ENCODE measurements at places on chromosomes 13 and 19. TPM values are rescaled to one million over a fixed set of nuclear protein-coding genes. Genes with fewer than 3 reads are reported as not detected.

- no peak for DNase-seq
These were observed 1.5 kb downstream of the FXYD3 start for GRCh38 chr19:35117116-35117515.

- DNase-seq, result no peak
These were observed 17.5 kb downstream of the CLDN10 start for GRCh38 chr13:95570016-95570415.

GRCh38 chr13:99329477-99329876, 22.3 kb upstream of the GPR183 start:
- DNase-seq, result no peak

GRCh38 chr19:41447732-41448332, 4.9 kb downstream of the ERICH4 start:
- DNase-seq, result no peak

DNA sequence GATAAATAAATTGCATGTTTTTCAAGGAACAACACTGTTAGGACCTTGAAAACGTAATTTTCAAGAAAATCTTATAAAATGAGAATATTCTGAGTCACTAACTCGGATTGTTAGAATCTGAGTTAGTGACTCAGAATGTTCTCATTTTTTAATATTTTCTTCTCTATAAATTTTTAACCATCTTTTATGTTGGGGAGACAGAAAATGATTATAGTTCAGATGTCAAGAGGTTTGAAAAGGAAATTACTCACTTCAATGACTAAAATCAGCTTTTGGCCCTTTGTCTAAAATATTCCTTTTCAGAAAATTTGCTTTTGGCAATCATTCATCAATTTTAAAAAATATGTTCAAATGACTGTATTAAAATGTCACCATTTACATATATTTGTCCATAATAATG, 264.2 kb upstream of the EDNRB start:
- no peak for DNase-seq

DNA sequence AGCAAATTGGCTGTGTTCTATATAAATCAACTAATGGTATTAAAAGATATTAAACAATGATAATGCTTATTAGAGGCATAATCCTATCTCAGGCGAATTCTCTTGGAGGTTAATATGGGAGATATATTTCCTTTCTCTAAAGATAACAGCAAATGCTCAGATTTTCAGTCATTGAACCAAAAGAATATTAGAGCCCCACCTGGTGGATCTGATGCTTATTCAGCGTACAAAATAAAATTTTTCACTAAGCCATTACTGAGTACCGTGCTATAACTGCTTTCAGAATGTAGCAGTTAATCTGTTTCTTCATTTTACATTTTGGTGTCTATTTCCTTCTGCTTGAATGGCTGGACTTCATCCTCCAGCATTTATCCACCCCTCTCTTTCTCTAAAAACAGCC, 143.3 kb upstream of the IPO5 start:
- no peak for DNase-seq

DNA sequence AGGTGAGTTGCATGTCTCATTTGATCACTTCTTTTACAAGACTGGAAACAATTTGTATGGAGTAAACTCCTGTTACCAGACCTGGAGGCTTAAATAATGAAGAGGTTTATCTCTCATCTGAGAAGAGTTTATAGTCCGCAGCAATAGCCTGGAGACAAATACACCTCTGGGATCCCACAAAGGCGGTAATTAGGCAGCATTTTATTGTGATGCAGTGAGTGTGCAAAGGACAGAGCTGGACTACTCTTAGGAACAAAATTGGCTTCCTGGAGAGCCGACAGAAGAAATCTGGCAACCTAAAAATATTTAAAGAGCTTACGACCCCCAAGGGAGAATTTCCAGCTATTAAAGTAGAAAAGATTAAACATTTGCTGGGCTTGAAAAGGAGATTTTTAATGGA, 11.8 kb upstream of the KATNAL1 start:
- DNase-seq, result no peak

DNA sequence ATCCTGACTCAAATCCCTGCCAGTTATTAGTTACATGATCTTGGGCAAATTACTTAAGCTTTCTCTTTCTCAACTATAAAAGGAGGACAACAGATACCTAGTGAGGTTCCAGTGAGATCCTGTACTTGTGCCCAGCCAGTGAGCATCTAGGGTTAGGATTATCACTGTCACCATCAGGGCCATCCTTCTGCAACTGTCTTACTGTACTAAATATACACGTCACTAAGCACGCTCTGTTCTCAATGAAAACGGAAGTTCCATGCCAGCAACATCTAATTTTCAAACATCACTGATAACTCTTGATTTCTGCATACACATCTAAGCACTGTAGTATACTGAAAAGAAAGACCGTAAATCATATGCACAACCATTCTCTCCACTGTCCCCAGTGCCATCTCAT, 70.0 kb downstream of the FOXO1 start:
- peak; percentile 52 for DNase-seq

GRCh38 chr19:45311621-45312020, 11.1 kb downstream of the CKM start:
- no peak for DNase-seq

GRCh38 chr13:28173793-28174192, 35.4 kb downstream of the PAN3 start:
- no peak for DNase-seq

DNA sequence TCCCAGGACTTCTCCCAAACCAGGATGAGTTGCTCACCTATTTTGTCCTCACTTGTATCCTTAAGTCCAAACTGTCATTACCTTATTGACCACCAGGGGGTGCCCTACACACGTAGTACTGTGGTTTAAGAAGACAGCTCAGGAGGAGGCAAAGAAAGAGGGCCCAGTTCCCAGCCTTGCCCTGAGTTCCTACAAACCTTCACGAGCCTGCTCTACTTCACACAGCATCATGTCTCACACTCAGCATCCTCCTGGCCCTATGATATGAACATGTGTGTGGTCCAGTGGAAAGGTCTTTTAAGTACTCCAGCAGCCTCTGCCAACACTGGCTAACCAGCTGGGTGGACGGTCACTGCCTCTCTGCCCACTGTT, 8.1 kb upstream of the ZNF784 start:
- peak; percentile 88 for DNase-seq

GRCh38 chr19:54100561-54100960, at the start of gene OSCAR:
Gene OSCAR, minus strand, starts transcription at chr19:54100803. Its CDS starts 11 bp downstream, at chr19:54100792.
- DNase-seq, result no peak

DNA sequence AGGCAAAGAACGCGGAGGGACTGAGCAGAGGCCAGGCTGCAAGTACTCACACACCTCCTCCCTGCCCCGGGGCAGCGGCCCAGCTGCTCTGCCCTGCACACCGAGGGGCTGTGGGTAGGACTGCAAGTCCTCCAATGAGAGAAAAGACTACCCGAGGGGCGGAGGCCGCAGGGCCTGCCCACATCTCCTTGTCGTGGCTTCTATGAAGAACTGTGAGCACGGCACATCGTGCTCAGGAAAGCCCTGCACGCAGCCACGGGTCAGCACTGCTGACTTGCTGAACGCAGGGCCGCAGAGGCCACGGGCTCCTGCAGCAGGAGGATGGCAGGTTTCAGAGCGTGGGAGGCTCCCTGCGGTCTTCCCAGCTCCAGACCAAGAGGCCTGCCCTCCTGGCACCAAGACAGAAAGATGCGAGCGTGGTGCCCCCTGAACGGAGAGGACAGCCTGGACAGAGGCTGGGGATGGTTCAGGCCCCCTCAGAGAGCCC, 37.4 kb downstream of the CEBPG start:
- DNase-seq, result no peak

DNA sequence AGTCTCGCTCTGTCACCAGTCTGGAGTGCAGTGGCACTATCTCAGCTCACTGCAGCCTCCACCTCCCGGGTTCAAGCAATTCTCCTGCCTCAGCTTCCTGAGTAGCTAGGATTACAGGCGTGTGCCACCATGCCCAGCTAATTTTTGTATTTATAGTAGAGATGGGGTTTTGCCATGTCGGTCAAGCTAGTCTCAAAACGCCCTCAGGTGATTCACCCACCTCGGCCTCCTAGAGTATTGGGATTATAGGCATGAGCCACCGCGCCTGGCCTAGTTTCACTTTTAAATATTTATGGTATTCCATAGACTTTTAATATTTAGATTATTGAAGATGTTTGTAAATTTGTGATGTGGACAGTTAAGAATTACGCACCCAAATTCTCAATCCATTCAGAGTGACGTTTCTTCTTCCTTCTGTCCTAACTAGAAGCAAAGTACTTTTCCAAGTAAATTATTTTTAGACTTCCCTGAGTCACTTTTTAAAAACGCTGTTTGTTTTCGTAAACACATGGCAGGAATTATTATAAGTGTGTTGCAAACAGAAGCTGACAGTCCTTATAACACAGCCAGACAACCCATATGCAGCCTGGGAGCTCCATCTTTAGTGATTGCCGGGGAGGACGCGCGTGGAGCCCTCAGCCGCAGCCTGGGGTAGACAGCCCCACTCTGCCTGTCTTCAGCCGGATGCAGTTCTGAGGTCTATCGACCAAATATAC, 131.7 kb downstream of the ATP11A start:
- DNase-seq, result no peak

GRCh38 chr19:31626941-31627340, 277.7 kb upstream of the TSHZ3 start:
- DNase-seq, result no peak

DNA sequence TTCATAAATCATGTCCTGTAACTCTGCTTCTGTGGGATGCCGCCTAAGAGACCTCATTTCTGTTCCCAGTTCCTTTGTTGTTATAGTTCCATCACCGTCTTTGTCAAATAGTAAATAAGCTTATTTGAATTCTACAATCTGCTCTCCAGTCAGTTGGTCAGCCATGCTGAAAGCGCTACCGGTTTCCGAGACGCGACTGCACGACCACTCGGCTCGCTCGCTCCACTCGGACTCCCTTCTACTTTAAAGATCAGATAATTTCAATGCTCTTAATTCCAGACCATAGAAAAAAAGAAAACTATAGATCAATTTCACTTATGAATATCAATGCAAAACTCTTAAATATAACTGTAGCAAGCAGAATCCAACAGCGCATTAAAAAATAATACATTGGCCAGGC, 64.2 kb upstream of the STK24 start:
- no peak for DNase-seq

DNA sequence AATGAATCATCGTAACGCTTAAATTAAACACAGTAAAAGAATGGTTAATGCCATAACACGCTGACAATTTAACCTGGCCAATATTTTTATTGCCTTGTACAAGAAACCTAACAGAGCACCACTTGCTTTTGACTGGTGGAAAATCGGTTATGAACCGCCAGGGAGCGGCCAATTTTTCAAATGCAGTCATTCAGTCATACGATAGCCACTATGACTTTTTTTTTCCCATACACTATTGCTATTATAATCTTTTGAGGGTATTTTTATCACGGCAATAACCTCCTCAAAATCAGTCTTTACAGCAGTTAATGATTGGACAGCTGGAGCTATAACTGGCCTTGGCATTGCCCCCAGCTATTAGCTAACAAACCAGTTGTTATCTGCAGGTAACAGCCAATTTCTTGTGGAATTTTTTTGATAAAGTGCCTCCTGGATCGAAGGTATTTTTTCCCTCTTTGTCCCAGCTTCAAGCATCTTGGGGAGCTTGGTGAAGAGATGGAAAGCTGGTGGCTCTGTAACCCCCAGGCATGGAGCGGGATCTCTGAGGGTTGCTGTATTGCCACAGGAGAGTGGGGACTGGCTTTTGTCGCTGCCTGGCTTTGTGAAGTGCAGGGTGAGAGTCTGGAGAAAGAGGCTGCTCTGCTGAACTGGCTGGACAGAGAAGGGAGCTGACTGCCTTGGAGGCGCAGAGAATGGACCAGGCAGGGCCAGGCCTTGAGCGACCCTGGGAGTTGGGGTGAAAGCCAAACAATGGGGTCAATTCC, 198.4 kb upstream of the ZNF536 start:
- DNase-seq, result no peak

Gene CLC
- 0.58 TPM for total RNA-seq

Gene ZNF569
- 14.9 TPM for total RNA-seq

Gene GTF2F2
- 14.7 TPM for total RNA-seq

Gene TMPRSS9
- total RNA-seq, result not detected

Gene TMTC4
- 25.7 TPM for total RNA-seq

Gene CEACAM6
- not detected for total RNA-seq

Gene PDE4C
- total RNA-seq, result 0.52 TPM

Gene PTGIR
- total RNA-seq, result 1.0 TPM

Gene FAM216B
- not detected for total RNA-seq

Measured in CD4-positive, alpha-beta memory T cell (primary cell).